ENCODE measurements at places on chromosomes 7 and 10.

GRCh38 chr10:3784510-3785250, at the start of gene KLF6:
Gene KLF6, minus strand, starts transcription at chr10:3785209. Its CDS starts 195 bp downstream, at chr10:3785014.
- DNase-seq = no peak

- no peak for DNase-seq
Measured at GRCh38 chr10:3906511-3907111, 121.6 kb upstream of the KLF6 start.

DNA sequence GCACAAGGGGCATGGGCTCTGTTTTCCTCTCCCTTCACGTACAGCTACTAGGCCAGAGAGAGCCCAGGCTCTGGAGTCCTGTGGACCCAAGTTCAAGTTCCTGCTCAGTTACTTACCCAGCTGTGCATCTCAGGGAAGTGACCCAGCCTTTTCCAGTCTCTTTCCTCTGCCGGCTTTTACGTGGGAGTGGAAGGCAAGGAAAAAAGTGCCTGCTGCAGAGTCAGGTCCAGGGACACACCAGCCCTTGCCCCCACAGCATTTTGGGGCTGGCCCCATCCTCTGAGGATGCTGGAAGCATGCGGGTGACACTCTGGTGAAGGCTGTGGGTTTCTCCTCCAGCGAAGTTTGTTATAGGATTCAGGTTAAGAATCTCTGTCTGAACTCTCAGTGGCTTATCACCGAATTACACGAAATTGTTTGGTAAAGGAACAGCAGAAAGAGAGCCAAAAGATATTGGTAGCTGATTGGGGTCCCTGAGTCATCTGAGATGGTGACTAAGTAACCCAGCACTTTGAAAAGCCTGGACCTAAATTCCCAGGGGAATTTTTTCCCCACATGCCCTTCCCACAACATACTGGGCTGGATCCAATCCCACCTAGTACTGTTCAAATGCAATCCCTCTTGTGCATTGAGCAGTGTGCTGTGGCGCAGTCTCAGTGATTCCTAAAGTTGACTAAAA, 424.3 kb downstream of the RPS24 start:
- DNase-seq = no peak

DNA sequence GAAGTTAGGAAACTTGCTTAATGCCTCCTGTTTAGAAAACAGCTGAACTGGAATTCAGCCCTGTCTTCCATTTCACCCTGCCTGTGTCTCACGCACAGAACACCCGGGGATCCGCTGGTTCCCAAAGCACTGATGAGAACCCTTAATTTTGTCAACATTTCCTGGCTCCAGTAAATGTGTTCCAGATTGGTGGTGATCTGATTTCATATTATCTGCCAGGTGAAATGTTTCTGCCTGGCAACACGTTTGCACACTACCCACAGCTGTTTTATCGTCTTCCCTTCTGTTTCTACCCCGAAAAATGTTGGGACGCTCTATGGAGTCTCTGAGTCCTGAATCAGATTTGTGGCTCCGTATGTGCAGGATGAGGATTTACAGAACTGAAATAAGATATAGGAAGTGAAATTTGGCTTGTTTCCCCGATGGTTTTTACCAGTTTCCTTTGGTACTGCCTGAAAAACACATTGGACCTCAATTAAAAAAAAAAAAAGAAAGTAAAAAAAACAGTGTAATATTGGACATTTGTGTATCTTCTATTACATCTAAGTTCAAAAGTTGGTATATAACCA, 29.0 kb downstream of the MRC1 start:
- DNase-seq = no peak

GRCh38 chr7:2008936-2009540, 223.7 kb downstream of the MAD1L1 start:
- DNase-seq = no peak

GRCh38 chr7:29080803-29081202, 65.5 kb downstream of the CPVL start:
- DNase-seq = no peak
